ENCODE measurements at places on chromosomes 5 and 9. TPM values are rescaled to one million over a fixed set of nuclear protein-coding genes. Genes with fewer than 3 reads are reported as not detected.

LHX3 gene
- not detected for polyA plus RNA-seq

SLIT3 gene
- 1.7 TPM for polyA plus RNA-seq

RAPGEF6 gene
- 1.4 TPM for polyA plus RNA-seq

ARSI gene
- 0.81 TPM for polyA plus RNA-seq

PCDHGC5 gene
- 0.08 TPM for polyA plus RNA-seq

DMRT3 gene
- polyA plus RNA-seq, result not detected

DNA sequence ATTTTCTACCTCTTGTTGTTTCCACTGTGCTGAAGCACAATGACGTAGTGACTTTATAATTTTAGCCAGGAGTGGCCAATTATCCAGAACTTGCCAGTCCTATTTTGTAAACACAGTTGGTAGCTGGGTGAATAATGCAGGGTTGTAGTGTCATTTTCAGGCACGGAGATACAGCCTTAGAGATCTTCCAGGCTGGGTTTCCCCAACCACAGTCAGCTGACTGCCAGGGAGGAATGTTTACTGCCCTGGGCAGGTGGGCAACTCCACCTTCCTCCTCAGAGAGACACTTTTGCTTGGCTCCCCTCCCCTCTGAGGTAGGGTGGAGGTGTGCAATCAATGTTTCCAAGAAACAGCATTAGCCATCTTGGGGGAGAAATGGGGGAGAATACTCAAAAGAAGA is 228.1 kb upstream of the NR4A3 start:
- DNase-seq, result no peak
- no peak overlapping the region for H3K4me3 ChIP-seq
- H3K36me3 ChIP-seq, result no peaks in the 10 kb centered on the region
- no peaks in the 10 kb centered on the region for H3K27me3 ChIP-seq
- no peak overlapping the region for H3K27ac ChIP-seq

- no peak overlapping the region for H3K4me3 ChIP-seq
- no peaks in the 10 kb centered on the region for H3K36me3 ChIP-seq
- no peaks in the 10 kb centered on the region for H3K27me3 ChIP-seq
- no peaks in the 10 kb centered on the region for H3K4me1 ChIP-seq
- no peak for DNase-seq
These were observed 408.7 kb upstream of the PIK3R1 start for GRCh38 chr5:67806654-67807438.

DNA sequence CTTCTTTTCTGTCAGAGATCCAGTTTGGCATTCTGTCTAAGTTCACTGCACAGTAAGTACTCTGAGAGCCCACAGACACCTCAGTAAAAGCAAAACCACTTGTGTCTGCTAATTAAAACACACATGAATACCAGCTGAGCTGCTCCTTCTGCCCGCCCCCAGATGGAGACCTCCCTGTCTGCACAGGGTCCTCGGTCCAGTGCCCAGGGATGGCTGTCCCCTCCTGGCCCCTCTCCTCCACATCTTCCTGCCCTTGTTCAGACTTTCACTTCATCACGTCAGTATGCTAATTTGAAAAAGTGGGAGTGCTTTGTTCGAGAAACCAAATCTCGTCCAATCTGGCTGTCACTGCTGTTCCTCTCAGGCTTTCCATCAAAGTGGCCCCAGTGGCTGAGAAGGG is 43.5 kb downstream of the LIX1 start:
- no peaks in the 10 kb centered on the region for H3K36me3 ChIP-seq
- no peak overlapping the region for H3K4me3 ChIP-seq
- H3K27ac ChIP-seq, result no peak overlapping the region
- H3K27me3 ChIP-seq, result no peaks in the 10 kb centered on the region

GRCh38 chr9:131266266-131267229 is 9.8 kb downstream of the FAM78A start:
- H3K27ac ChIP-seq, result no peak overlapping the region
- H3K4me3 ChIP-seq, result no peak overlapping the region
- H3K4me1 ChIP-seq, result peaks cover 78% of the 10 kb centered on the region
- no peaks in the 10 kb centered on the region for H3K27me3 ChIP-seq
- DNase-seq, result no peak

GRCh38 chr9:98552331-98552730 is 156.4 kb downstream of the GABBR2 start:
- H3K27me3 ChIP-seq, result no peaks in the 10 kb centered on the region
- no peak overlapping the region for H3K27ac ChIP-seq
- no peaks in the 10 kb centered on the region for H3K36me3 ChIP-seq
- H3K4me1 ChIP-seq, result no peaks in the 10 kb centered on the region

- H3K27me3 ChIP-seq, result no peaks in the 10 kb centered on the region
- no peak for DNase-seq
- H3K4me1 ChIP-seq, result no peaks in the 10 kb centered on the region
- no peak overlapping the region for H3K27ac ChIP-seq
These were observed 716.4 kb downstream of the NR2F1-AS1 start for GRCh38 chr5:92864591-92864990.

GRCh38 chr9:95124582-95125367 is 192.7 kb downstream of the FANCC start:
- H3K4me1 ChIP-seq, result peaks cover 43% of the 10 kb centered on the region
- DNase-seq, result peak; percentile 81
- no peaks in the 10 kb centered on the region for H3K36me3 ChIP-seq
- no peak overlapping the region for H3K27ac ChIP-seq
- H3K27me3 ChIP-seq, result no peaks in the 10 kb centered on the region

DNA sequence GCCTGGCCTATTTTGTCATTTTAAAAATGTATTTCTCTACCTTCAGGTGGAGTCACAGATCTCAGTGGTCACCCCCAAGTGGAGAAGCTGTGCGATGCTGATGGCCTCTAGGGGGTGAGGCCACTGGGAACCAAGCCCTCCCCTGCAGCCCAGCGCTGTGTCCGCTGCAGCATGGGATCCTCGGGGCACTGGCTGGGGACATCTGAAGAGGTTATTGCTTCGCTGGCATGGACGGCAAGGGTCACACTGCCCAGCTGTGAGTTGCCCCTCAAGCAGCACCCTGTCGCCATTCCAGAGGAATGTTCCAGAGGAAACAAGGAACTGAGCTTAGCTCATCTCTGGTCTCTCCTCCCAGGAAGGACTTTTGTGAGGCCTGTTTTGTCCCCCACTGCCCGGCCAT is 119.6 kb upstream of the S1PR3 start:
- H3K4me3 ChIP-seq, result no peak overlapping the region
- H3K27me3 ChIP-seq, result no peaks in the 10 kb centered on the region
- no peak overlapping the region for H3K27ac ChIP-seq
- no peaks in the 10 kb centered on the region for H3K36me3 ChIP-seq
- no peaks in the 10 kb centered on the region for H3K4me1 ChIP-seq

GRCh38 chr5:79484731-79485130 is 29.2 kb downstream of the HOMER1 start:
- H3K4me1 ChIP-seq, result no peaks in the 10 kb centered on the region
- no peak for DNase-seq
- no peak overlapping the region for H3K4me3 ChIP-seq
- no peaks in the 10 kb centered on the region for H3K36me3 ChIP-seq
- H3K27me3 ChIP-seq, result no peaks in the 10 kb centered on the region

DNA sequence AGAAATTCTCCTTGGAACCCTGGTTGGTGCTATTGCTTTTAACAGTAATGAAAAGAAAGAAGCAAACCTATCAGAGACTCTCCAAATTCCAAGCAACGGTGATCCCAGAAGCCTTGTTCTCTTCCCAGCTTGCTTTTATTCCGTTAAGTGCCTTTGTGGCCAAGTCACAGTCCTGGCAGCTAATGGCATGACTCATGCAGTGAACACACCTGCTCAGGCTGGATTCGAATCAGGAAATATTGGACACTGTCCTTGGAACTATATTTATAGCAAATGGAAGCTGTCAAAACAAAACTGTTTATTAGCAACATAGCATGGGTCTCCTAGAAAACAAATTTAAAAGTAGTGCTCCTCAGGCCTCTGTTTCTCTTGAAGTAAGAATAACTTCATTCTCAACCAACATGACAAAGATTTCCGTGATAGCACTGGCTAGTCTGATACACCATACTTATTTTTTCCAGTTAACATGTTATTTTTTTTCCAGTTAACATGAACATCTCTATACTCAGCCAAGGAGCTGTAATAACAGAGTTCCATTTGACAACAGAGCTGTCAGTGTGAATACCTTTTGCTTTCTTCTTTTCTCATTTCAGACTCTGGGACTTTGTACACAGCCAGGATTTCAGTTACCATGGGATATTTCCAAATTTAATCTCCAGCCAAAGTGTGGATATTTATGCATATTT is 502.4 kb downstream of the GADD45G start:
- H3K27me3 ChIP-seq, result no peaks in the 10 kb centered on the region
- peaks cover 22% of the 10 kb centered on the region for H3K4me1 ChIP-seq
- H3K4me3 ChIP-seq, result no peak overlapping the region
- no peak overlapping the region for H3K27ac ChIP-seq
- DNase-seq, result peak; percentile 65
- no peaks in the 10 kb centered on the region for H3K36me3 ChIP-seq

DNA sequence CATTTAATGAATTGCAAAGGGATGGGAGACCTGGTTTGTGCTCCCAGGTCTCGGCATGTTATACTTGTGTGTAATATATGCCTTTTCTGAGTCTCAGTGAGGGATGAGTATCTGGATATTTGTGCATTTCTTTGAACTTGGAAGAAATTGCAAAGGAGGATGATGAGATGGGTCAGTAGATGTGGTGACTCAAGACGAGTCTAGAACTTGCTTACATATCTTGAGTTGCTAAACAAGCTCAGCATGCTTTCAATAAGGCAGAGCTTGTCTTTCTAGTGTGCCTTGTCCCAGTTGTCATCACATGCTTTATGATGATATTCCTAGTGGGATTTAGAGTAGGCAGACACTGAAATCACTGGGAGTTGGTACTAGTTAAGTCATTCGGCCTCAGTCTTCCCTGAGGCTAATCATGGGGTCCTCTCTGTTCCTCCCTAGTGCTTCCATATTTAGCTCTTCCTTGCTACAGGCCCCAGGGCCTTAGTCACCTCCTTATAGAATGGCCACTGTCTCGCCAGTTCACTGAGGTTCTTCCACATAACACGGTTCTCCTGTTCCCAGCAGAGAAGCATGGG is 222.3 kb downstream of the ARRDC3 start:
- peaks cover 30% of the 10 kb centered on the region for H3K4me1 ChIP-seq
- H3K4me3 ChIP-seq, result no peak overlapping the region
- no peak for DNase-seq

GRCh38 chr9:70418822-70419555 is 4.5 kb upstream of the KLF9 start:
- H3K4me1 ChIP-seq, result peaks cover 40% of the 10 kb centered on the region
- peak; percentile 96 for DNase-seq
- peak overlapping the region; percentile 37 for H3K4me3 ChIP-seq

GRCh38 chr5:150317048-150318003 is 14.6 kb upstream of the ARSI start:
- DNase-seq, result no peak
- no peaks in the 10 kb centered on the region for H3K4me1 ChIP-seq
- H3K36me3 ChIP-seq, result no peaks in the 10 kb centered on the region
- peak overlapping the region; percentile 23 for H3K27ac ChIP-seq

DNA sequence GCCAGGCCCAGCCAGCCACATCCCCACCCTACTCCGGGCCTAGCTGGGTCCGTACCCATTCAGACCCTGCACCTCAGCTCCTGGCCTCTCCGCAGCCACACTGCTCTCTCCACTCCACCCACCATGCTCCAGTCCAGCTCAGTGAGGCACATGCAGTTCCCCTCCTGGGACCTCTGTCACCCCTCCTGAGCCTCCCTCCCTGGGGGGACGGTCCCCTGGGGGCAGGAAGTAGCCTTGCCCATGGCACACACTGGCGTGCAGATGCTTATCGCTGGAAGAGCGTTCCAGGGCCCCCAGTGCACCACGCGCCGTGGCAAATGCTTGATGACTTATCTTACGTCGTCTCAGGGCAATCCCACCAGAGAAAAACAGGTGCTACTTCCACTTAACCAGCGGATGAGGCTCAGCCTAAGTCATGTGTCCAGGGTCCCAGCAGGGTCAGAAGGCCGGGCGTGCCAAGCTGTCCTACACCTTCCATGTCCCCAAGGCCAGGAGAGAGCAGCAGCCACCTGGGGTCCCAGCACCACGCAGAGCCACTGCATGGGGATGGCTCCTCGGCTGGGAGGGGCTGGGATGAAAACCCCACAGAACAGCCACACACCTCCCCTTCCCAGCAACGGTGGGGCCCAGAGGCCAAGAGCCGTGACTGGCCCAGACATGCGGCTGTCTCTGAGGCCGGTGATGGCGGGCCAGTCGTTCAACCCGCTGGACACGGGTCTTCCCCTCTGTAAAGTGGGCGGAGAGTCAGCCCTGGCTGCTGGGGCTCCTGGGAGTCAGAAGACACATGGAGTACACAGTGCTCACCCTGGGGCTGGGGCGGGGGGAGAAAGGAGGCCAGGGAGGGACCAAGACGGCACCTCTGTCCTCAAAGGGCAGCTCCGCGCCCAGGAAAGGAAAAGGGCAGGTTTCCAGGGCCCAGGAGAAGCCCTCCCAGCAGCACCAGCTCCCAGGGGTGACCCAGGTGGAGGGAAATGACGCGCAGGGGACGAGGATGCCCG is 2.6 kb upstream of the CCDC187 start:
- no peaks in the 10 kb centered on the region for H3K36me3 ChIP-seq
- peaks cover 7% of the 10 kb centered on the region for H3K27me3 ChIP-seq
- DNase-seq, result no peak

GRCh38 chr5:42614509-42614908 is 142.1 kb upstream of the CCDC152 start:
- H3K27me3 ChIP-seq, result no peaks in the 10 kb centered on the region
- no peak overlapping the region for H3K4me3 ChIP-seq
- H3K27ac ChIP-seq, result no peak overlapping the region
- H3K36me3 ChIP-seq, result no peaks in the 10 kb centered on the region
- H3K4me1 ChIP-seq, result no peaks in the 10 kb centered on the region

DNA sequence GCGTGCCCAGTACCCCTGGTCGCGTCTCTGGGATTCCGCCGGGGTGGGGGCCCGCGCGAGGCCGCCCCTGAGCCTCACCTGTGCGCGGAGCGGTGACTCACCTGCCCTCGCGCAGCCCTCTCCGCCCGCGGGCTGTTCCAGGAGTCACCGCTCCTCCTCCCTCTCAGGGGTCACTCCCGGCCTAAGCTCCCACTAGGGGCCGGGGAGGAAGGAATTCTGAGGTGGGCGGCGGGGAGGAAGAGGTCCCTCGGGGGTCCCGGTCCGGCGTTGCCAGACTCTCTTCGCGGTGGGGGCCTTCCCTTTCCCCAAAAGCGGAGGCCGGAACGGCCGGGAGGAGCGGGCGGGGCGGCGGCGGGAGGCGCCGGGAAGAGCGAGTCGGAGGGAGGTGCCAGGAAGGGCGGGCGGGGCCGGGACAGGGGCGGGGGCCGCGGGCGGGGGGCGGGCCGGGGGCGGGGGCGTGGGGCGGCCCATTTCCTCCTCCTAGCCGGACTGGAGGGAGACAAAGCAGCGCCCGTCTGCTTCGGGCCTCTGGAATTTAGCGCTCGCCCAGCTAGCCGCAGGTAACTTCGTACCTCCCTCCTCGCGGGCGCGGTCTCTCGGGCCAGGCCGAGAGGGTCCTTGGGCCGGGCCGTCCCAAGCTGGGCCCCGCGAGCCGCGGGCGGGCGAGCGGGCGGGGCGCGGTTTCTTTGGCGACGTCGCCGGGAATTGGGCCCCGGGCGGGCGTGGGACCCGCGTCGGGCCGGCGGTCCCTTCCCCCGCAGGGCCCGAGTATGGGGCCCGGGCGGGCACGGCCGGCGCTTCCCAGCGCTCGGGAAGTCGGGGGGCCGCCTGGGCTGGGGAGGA is at the start of gene CTNNA1:
TSS of gene CTNNA1 (plus strand) at position 475 of the 843 bp plus-strand sequence. CDS start 28,500 bp downstream, outside the sequence.
- peaks cover 3% of the 10 kb centered on the region for H3K36me3 ChIP-seq
- peak within 1 kb of the TSS; percentile 100 for H3K27ac ChIP-seq
- peaks cover 27% of the 10 kb centered on the region for H3K4me1 ChIP-seq
- peak within 1 kb of the TSS; percentile 90 for H3K4me3 ChIP-seq
- peak; percentile 92 for DNase-seq
- no peaks in the 10 kb centered on the region for H3K27me3 ChIP-seq

- DNase-seq, result peak; percentile 44
- no peaks in the 10 kb centered on the region for H3K4me1 ChIP-seq
- no peak overlapping the region for H3K4me3 ChIP-seq
These were observed 174.7 kb downstream of the WDR70 start for GRCh38 chr5:37553720-37554404.

Measured in stomach (tissue), 19 donors.